ENCODE measurements at places on chromosomes 1 and 21.

- DNase-seq, result no peak
These were observed 344.5 kb downstream of the PDE4B start for GRCh38 chr1:66137235-66137634.

DNA sequence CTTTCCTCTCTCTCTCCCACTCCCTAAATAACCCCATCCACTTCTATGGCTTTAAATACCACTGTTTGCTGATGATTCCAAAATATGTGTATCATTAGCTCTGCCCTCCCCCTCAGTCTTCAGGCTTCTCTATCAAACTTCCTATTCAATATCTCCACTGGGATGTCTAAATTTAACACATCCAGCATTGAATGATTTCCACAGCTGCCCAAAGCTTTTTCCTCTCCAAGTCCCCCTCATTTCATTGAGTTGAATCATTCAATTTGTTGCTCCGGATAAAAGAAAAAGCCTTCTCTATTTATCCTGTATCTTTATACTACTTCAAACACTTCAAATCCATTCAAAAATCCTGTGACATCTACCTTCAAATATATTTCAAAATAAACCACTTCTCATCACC lies 225.0 kb downstream of the SEC16B start:
- no peak for DNase-seq

DNA sequence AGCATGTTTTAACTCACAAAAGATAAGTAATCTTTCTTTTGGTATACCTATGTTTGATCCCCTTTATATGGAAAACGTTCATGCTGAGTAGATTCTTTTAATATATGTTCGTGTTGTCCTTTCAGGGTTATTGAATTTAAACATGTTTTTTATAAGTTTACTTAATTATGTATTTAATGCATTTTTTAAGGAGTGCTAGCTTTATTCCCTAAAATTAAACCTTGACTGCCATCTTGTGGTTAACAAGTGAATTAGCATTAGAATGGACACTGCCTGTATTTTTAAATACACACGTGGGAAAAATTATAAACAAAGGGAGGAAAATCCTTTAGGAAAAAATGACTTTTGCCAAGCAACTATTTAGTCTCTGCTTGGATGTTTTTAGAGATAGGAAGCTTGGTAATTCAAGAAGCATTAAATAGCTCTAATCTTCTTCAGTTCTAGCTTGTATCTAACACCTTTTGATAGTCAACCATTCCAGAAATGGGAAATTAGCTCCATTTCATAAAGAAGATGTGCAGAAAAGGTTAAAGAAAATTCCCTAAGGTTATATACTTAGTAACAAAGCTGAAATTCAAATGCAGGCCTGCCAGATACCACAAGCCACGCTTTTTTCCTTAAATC lies 43.0 kb downstream of the UBE2U start:
- no peak for DNase-seq

DNA sequence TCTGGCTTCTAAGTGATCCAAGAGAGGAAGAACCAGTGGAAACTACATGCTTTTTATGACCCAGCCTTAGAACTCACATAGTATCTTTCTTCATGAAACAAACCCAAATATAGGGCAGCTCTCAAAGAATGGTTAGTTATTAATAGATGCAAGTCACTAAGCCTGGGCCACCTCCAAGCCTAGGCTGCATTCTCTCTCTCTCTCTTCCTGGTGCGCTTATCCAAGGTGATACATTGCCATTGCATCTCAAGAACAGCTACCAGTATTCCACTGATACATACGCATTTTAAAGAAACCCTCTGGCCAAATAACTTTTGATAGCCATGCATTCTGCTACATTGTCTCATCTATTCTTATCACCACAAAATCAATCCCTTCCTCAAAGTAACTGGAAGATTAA lies 455.6 kb upstream of the ADGRL2 start:
- DNase-seq, result no peak

DNA sequence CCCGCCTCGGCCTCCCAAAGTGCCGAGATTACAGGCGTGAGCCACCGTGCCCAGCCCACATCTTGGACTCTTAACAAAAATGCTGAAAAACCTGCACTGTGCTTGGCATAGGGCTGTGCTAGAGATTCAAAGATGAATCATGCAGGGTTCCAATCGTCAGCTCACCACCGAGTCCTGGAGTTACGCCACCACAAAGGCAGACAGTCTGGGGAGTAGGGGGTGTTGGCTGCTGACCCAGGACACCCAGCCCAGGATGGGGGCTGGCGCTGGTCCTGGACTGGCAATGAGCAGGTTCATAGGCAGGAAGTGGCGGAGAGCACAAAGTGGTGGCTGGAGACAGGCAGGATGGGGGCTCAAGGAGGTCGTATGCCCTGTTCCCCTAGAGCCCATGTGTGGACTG lies 16.0 kb downstream of the PSRC1 start:
- no peak for DNase-seq

- no peak for DNase-seq
These were observed 187.8 kb downstream of the SLC44A5 start for GRCh38 chr1:75423136-75423535.

DNA sequence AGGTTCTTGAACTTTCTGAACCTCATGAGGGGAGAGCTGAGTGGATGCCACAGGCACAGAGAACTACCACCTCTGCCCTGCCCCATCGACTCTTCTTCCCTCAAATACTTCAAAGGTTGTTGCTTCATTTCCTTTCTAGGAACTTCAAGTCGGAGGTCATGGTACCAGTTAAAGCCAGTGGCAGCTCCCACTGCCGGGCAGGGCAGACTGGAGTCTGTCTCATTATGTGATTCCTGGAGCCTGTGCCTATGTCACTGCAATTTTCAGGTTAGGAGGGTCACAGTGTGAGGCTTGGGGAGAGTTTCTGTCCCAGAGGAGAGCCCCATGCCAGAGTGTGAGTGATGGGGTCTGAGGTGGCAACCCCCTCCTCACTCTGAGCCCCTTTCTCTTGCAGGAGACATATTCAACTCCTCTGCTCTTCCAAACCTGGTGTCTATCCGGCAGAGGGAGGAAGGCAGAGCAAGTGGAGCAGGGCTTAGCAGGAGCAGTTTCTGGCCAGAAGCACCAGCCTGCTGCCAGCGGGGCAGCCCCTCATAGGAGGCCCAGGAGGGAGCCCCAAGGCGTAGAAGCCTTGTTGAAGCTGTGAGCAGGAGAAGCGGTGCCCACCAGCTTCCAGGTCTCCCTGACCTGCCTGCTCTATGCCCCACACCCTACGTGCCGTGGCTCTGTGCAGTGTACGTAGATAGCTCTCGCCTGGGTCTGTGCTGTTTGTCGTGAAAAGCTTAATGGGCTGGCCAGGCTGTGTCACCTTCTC lies 29.3 kb downstream of the CAMK1G start:
- no peak for DNase-seq

GRCh38 chr1:203629507-203630082 lies 3.0 kb downstream of the ATP2B4 start:
- DNase-seq, result peak; percentile 32

GRCh38 chr1:147337040-147337630 lies 94.7 kb downstream of the CHD1L start:
- no peak for DNase-seq

- no peak for DNase-seq
These were observed 187.7 kb upstream of the USP24 start for GRCh38 chr1:55402671-55403464.

- DNase-seq, result peak; percentile 32
These were observed 30.6 kb upstream of the CTPS1 start for GRCh38 chr1:40948741-40949443.

- no peak for DNase-seq
These were observed 30.5 kb downstream of the CAMTA1 start for GRCh38 chr1:6815726-6816125.

DNA sequence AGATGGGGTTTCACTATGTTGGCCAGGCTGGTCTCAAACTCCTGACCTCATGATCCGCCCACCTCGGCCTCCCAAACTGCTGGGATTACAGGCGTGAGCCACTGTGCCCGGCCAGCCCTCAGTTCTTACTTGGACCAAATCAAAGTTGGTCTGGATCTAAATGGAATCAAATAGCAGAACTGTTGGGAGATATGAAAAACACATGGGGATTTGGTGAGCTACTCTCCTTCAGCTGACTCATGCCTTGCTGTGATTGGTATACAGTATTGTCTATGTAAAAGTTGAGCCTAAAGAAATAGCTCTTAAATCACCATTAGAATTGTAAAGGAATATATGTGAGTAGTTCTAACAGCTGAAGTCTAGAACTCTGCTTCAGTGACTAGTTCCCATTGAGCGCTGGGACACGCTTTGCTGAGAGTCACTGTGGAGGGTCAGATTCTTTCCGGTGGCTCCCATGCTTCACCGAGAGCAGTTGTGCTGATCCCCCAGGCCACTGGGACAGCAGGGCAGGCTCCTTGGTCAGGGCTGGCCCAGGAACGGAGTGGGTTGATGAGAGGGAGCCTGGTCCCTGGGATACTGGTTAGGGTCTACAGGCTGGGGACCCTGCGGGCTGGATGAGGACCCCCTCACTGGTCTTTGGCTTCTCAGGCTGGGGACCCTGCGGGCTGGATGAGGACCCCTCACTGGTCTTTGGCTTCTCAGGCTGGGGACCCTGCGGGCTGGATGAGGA lies 14.0 kb downstream of the PKNOX1 start:
- DNase-seq, result no peak

DNA sequence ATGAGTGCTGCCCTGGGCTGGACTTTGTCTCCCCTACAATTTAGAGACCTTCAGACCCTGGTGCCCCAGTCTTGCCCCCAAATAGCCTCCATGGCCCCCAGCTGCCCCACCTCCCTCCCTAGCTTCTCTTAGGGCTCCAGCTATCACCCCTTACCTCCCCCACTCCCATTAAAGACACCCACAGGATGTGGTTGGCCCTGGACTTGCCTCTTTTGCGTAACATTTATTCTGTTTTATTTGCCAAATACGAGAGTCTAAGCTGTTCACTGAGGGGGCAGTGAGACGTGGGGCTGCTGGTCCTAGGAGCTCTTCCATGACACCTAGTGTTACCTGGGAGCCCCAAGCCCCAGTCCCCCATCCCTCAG lies 4.5 kb downstream of the ZC3H12A start:
- DNase-seq, result no peak

GRCh38 chr1:158185770-158186169 lies 5.1 kb downstream of the CD1D start:
- no peak for DNase-seq

DNA sequence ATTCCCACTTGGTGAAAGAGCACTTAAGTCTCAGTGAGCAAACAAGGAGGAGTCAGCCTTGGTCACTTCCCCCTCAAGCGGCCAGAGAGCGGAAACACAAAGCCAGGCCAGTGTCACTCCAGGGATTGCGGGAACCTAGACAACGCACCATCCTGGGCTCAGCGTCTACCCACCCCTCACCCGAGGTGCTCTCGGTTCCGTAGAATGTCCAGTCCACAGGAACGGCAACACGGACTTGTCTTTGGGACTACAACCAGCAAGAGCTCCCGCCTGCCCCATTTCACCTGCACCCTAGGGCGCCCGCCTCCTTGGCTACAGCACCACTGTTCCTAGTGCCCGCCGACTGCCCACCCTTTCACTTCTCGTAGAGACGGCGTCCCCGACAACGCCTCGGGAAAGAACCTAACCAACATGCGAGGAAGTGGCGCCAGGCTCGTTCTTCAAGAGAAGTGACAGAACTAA lies 509 bp downstream of the GDAP2 start:
- DNase-seq, result peak; percentile 24

DNA sequence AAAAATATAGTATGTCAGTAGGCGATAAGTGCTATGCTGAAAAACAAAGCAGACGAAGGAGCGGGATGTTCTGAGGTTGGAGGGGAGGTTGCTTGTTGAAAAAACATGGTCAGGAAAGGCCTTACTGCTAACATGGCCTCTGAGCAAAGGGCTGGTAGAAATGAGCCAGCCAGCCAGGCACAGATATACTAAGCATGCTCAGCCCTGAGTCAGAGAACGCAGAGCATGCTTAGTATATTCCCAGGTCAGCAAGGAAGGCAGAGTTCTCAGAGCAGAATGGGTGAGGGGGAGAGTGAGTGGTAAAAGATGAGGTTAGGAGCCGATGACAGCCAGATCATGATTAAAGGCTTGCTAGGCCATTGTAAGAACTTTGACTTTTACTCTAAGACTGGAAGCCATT lies 36.7 kb downstream of the ZBTB40 start:
- DNase-seq, result no peak

DNA sequence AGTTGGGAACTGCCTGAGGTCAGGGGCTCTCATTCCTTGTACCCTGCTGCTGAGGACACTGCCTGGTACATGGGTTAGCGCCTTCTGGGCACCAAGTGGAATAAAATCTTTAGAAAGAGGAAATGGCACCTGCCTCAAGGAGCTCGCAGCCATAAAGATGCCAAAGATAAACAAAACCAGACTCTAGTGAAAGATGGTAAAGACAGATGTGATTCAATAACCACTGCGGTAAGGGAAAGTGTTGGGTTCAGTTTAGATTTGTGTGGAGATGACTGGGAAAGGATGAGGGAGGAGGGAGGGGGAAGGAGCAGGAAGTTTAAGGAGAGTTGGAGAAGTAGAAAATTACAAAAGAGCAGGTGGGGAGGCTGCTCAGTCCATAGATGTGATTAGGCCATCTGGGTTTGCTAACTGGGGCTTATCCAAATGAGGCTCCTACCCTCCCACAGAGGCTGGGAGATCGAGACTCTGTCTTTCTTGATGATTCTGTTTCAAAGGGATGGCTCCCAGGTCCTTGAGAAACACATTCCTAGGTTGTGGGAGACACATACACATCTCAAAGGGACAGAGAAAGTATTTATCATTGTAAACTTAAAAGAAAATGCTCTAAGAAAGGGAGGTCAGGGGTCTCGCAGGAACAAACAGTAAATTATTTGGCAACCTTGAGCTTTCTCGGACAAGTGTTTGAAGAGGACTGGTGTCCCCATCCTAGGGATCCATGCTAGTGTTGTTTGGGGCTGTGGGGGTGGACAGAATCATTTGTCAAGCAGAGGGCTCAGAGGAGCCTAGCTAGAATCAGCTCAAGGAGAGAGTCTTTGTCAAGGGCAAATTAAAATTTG lies 65.7 kb upstream of the MORC3 start:
- no peak for DNase-seq
